ENCODE measurements at places on chromosomes 1 and 21.

- DNase-seq, result no peak
Observed at GRCh38 chr1:89951766-89952604, 42.9 kb upstream of the ZNF326 start.

- DNase-seq, result no peak
Observed at GRCh38 chr1:43315963-43316737, 15.4 kb downstream of the TIE1 start.

DNA sequence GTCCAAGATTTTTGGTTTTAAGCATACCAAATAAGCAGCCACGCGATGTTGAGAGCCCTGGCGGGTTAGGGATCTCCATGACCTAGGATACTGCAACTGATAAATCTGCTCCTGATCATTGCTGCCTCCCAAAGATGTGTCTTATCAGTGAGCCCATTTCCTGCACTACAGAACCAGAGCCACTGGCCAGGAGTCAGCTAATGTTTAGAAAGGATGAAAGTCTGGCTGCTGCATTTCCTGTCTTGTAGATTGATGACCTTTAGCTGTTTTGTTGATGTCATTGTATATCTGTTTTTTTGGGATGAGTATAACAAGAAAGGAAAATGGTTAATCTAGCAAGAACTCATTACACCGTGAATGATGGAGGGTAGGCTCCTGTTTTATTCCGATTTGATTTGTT is 74.5 kb downstream of the C1orf21 start:
- DNase-seq, result no peak

- peak; percentile 54 for DNase-seq
Observed at GRCh38 chr1:41678111-41678878, 193.8 kb upstream of the EDN2 start.

DNA sequence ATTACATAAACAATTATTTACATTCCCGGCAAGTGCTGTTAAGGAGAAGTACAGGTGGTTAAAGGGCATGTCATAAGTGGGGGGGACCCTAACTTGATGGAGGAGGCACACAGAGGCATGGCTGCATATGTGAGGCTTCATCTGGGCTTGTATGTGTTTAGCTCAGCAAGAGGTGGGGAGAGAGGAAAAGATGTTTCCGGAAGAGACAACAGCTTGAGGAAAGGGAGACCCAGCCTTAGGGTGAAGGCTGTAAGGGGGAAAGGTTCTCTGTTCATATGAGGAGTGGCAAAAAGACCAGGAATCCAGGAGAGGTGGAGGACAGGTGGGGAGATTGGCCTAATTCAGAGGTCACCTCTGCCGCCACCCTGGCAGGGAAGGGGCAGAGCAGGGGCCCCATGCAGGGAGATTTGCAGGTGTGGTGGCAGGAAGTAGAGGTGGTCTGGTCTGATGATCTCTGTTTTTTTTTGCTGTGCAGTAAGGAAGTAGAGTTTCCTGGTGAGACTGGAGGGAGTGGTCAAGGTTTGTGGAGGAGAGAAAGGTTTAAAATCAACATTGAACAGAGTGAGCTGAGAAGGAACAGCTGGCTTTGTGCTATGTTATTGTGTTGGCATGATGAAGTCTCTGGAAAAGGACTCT is 9.0 kb downstream of the TRAF5 start:
- DNase-seq, result peak; percentile 80

DNA sequence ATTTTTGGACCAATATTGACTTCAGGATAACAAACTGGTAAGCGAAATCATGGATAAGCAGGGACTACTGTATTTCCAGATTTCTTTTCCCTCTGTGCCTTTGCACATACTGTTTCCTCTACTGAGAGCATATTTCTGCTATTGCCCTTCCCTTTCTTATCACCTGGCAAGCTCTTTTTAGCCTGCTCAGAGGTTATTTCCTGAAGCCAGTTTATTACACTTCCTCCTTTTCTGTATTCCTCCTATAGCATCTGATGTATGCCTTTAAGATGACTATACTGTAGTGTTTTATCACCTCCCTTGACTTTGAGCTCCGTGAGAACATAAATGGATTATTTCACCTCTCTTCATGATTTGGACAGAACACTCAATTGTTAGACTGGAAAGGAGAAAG is 49.0 kb downstream of the MAGI3 start:
- DNase-seq, result no peak

DNA sequence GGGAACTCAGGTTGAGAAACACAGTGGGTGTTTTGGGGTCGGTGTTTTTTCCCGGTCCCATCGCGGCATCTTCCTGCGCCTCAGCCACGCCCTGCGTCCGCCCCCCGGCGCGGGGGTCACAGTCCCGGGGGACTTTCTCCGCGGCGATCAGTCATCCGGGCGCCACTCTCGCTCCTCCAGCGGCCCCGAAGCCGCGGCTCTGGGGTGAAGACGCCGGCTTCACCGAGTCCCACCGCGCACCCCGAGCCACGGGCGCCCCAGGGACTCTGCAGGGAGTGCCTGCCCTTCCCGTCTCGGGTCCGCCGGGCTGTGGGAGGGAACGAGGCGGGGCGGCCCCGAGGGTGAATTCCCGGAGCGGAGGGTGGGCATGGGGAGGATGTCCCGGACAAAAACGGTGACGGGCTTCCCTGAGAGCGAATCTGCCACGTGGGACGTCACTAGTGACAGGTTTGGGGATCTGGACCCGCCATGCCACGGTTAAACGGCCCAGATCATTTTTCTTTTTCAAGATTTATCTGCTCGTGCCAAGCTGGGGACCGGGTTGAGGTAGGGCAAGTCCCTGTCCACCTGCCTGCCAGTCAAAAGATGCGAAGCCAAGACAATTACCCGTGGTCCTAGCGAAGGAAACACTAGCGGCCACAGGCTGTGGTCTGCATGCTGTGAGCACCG is 717 bp upstream of the BATF3 start:
- DNase-seq, result peak; percentile 61

- DNase-seq, result no peak
Observed at GRCh38 chr1:210098356-210098755, 134.2 kb upstream of the SERTAD4 start.

DNA sequence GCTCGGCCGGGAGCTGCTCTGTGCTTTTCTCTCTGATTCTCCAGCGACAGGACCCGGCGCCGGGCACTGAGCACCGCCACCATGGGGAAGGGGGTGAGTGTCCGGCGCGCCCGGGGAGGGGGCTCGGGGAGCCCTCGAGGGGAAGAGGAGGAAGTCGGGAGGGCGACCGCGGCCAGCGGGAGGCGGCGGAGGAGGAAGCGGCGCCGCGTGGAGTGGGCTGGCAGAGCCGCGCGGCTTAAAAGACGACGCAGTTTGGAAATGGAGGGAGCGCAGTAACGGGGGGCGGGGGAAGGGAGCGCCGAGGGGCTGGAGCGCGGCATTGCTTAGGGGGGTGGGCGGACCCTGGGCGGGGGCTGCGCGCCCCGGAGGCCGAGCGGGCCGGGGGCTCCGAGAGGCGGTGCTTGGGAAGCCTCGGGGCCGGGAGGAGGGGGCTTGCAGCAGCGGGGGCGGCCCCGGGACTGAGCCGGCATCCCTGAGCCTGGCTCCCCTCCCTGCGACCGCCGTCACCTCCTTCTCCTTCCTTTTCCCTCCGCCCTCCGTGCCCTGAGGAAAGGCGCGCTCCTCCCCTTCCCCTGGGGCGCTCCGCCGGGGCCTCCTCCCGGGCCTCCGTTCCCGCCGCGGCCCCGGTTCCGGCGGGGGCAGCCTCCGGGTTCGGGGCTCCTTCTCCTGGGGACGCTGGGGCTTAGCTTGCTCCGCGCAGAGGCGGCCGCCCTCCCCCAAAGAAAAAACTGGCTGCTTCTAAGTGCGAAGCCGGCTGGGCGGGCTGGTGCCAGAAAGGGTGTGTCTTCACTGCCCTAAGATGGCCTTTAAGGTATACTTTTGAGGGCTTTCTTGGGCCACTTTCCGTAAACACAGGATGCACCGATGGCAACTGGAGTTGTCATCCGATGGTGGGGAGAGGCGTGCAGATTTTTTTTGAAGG is 648 bp downstream of the ATP1A1 start:
- peak; percentile 67 for DNase-seq

DNA sequence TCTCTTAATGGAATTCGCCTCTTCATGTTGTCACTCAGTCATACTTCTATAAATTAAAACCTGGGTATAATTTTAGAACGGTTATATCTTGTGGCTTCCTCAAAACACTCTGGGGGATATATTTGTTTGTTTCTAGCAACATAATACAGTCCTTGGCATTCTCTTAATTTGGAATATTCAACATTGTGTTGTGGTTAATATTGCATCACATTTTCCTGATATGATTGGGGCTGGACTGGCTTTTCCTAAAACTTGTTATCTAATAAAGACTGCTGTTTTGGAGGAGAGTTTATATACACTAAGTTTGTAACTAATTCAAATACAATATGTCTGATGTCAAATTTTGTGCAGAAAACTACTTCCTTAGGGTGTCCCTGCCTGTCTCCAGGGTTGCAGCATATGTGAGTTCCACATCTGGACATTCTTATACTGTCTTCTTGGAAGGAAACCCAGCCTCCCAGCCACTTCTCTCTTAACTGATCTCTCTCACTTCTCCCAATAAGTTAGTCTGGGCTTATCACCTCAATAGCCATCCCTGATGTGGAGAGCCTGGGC is 892.6 kb downstream of the MRPL39 start:
- DNase-seq, result no peak

DNA sequence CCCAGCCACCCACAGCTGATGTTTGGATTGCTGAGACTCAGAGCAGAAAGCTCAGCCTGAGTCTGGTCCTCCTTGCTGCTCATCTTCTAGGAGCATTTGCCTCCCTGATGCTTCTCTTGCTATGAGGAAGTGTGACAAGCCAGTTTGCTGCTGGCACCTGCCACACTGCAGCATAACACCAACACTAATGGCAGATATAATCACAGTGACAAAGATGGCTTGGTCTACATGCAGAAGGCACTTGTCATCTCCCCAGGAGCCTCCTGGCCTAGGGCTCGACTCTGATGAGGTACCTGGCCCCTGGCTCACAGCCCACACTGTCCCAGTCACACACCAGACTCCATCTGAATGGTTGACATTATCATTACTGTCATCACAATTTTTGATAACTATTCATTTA is 13.9 kb upstream of the PSMB2 start:
- no peak for DNase-seq

GRCh38 chr1:205326812-205327466 is 5.4 kb upstream of the NUAK2 start:
- DNase-seq, result no peak

- peak; percentile 92 for DNase-seq
Observed at GRCh38 chr1:12152113-12152891, 14.5 kb upstream of the TNFRSF1B start.

- DNase-seq, result no peak
Observed at GRCh38 chr1:206021626-206022365, 1.9 kb downstream of the CTSE start.

GRCh38 chr1:244006961-244007360 is 44.1 kb upstream of the ZBTB18 start:
- DNase-seq, result no peak

GRCh38 chr1:101902199-101902598 is 94.5 kb downstream of the OLFM3 start:
- DNase-seq, result no peak

- DNase-seq, result no peak
Observed at GRCh38 chr1:175399795-175400194, 207.2 kb upstream of the KIAA0040 start.

GRCh38 chr1:101431956-101432510 is 195.2 kb downstream of the S1PR1 start:
- DNase-seq, result no peak

Measured in B cell (primary cell).